ENCODE measurements at places on chromosomes 2 and 18.

DNA sequence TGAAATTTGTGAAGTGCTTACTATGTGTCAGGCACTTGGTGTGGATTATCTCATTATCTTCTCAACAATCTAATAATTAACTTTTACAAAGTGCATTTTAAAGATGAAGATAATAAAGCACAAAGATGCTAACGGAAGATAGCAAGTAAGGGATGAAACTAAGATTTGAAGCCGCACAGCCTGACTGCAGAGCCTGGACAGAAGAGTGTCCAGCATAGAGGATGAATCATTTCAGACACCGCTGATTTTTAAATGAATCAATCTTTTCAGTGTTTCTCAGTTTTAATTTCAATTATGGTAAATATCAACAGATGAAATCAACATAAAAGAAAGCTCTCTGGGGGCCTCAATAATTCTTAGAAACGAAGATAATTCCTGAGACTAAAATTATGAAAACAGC lies 24.5 kb upstream of the STAM2 start:
- no peak for DNase-seq

DNA sequence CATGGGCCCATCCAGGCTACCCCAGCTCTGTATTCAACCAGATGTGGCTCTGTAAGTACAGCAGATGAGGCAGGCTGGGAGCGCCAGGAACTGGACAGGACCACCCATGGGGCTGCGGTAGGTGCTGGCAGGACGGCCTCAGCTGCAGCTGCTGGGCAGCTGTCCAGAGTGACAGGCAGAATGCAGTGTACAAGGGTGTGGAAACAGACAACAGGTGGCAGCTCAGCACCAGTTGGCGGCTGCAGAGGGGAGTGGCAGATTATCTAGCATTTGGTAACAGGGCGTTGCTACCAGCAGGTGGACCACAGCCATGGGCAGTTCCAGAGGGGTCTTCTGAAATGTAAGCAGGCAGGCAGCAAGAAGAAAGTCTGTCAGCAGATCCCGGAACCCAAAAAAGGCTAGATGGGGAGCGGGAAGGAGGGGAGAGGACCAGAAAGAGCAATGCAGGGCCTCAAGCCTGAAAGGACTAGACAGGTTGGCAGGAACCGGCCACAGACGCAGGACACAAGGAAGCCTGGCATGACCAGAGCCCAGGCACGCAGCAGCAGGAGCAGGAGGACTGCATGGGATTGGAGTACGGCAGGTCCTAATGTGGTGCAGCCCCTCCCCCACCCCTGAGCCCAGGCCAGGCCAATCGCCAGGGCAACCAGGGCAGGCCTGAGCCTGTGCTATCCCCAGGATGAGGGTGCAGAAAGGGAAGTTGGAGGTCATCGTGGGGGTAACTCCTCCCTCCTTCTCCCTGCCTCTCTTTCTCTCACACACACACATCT lies 24.7 kb downstream of the PKDCC start:
- no peak for DNase-seq

DNA sequence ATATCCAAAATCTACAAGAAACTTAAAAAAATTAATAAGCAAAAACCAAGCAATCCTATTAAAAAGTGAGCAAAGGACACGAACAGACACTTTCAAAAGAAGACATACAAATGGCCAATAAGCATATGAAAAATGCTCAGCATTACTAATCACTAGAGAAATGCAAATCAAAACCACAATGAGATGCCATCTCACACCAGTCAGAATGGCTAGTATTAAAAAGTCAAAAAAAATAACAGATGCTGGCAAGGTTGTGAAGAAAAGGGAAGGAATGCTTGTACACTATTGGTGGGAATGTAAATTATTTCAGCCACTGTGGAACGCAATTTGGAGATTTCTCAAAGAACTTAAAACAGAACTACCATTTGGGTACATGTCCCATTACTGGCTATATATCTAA lies 128.8 kb upstream of the SESTD1 start:
- no peak for DNase-seq

DNA sequence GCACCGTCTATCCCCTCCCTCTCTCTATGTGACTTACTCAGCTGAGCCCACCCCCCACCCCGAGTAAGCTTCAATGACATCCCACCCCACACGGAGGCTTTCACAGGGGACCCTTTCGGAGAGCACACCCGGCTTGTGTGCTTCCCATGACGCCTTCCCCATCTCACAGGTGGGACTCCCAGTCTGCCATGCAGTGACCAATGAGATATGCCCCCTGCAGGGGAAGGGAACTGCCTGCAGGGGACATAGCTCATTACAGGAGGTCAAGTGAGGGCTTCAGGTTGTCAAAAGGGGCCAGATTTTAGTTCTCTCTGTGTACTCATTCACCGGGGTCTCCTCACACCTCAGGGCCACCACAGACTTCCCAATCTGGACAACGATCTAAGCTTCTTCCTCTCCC lies 112.6 kb downstream of the GAREM1 start:
- DNase-seq, result no peak

GRCh38 chr2:142041996-142042395 lies 88.8 kb downstream of the LRP1B start:
- no peak for DNase-seq

DNA sequence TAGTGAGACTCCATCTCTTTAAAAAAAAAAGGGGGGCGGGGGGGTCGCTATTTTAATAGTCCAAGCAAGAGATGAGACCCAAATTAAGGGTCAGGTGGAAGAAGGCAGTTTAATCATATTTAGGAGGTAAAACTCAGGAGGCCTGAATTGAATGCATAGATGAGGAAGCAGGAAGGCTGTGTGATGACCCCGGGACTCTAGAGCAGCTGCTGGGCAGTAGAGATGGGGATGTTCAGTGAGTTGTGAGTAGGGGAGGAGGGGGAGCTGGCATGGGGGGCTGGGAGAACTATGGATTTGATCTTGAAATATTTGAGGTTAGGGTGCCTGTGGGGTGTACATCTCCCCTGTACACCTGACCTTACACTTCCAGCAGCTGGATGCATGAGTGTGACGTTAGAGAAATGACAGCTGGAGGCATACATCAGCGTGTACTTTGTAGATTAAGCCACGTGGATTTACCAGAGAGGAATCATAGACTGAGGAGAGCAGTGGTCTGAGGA lies 41.0 kb downstream of the GALM start:
- DNase-seq, result no peak

- no peak for DNase-seq
Observed at GRCh38 chr18:79872527-79873444, 75.0 kb downstream of the KCNG2 start.

GRCh38 chr18:10565835-10566234 lies 40.0 kb downstream of the NAPG start:
- no peak for DNase-seq

GRCh38 chr2:221153226-221153625 lies 418.9 kb downstream of the EPHA4 start:
- DNase-seq, result no peak

DNA sequence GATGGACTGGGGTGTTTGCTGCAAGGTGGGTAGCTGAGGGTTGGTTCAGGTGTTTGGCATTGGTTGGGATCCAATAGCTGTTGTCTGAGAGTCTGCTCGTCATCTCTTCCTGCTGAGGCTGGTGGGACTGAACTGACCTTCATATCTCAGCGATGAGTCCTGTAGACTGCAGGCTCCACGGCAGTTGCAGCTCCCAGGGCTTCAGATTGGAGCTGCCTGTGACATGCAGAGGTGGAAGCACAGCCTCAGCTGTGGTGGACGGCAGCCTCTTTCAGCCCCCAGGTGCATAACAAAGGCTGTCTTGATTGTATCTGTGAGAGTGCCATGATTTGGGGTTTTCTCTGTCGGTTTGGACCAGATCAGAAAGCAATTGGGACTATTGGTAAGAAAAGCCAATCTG lies 3.9 kb upstream of the IL1R2 start:
- no peak for DNase-seq

GRCh38 chr18:39058386-39059000 lies 1492.9 kb upstream of the CELF4 start:
- DNase-seq, result no peak

GRCh38 chr2:42558827-42559226 lies 9.6 kb upstream of the MTA3 start:
- DNase-seq, result no peak

DNA sequence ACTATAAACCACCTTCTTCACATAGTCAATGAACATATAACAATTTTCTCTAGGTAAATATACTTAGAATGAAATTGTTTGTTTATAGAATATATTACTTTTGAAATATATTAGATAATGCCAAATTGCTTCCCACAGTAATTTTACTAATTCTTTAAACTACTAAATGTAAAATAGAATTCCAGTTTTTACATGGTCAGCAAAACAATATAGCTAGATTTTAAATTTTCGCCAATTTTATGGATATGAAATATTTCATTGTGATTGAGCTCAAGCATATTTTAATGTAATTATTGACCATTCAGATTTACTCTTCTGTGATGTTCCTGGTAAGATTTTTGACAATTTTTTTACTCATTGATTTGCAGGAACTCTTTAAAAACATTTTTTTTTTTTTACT lies 444.6 kb downstream of the PARD3B start:
- no peak for DNase-seq

- DNase-seq, result no peak
Observed at GRCh38 chr18:75253784-75254183, 43.2 kb downstream of the TSHZ1 start.

GRCh38 chr2:207418419-207418818 lies 111.3 kb upstream of the CREB1 start:
- no peak for DNase-seq
